ENCODE measurements at places on chromosomes 5 and 9.

- no peak for DNase-seq
These were observed 82.2 kb downstream of the CACNA1B start for GRCh38 chr9:137959641-137960411.

- DNase-seq = no peak
These were observed 53.5 kb upstream of the PTPN3 start for GRCh38 chr9:109551651-109552050.

DNA sequence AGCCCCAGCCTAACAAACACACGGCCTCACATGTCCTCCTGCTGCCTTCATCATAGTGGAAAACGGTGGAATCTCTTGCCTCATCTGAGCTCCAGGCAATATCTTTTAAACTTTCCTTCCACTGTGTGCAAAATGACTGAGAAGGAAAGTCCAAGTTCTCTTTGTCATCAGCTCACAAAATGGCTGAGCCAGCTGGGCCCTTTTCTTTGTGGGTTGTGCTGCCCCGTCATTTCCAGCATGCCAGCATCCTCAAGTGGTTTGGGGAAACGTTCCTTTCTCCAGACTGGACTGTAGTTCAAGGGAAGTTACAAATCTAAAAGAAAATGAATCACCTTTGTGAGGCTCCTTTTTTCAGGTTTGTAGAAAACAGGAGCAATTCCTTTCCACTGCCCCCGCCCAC, 171.1 kb upstream of the FSTL4 start:
- no peak for DNase-seq

- DNase-seq = no peak
These were observed 188.9 kb upstream of the TNC start for GRCh38 chr9:115306865-115307264.

DNA sequence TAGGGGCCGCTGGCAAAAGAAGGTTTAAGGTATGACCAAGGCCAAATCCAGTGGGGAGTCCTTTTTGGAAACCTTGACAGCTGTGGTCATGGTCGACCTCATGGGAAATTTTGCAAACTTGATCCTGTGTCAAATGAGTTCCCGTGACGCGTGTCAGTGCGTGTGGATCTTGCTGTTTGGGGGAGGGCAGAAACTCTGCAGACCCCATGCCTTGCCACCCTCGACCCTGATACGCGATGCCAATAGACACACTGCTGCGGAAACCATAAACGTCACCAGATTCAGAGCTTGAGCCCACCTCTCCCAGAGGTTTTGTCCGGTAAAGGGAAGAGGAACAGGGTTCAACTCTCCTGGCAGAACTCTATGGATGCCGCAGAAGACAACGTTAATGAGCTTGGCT, 104.7 kb downstream of the ADAMTS2 start:
- no peak for DNase-seq

DNA sequence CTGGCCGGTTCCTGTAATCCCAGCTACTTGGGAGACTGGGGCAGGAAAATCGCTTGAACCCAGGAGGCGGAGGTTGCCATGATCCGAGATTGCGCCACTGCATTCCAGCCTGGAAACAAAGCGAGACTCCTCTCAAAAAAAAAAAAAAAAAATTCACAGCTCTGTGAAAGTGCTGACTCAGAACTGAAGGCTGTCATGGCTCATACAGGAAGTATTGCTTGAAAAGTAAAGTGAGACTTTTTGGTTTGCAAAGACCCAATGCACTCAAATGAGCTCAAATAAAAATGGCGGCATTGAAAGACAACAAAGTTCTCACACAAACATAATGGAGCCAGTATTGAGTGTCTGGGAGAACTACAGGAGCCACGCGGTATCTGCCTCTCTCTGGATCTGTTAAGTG, 202.1 kb downstream of the FBXL7 start:
- DNase-seq = no peak

GRCh38 chr5:167713896-167714295, 577.5 kb upstream of the WWC1 start:
- no peak for DNase-seq

GRCh38 chr5:145681686-145682085, 153.5 kb downstream of the PRELID2 start:
- DNase-seq = no peak

- DNase-seq = no peak
These were observed 622.2 kb downstream of the ANXA1 start for GRCh38 chr9:73773896-73774295.

- no peak for DNase-seq
These were observed 68.4 kb downstream of the ANKRD33B start for GRCh38 chr5:10632110-10632761.

- no peak for DNase-seq
These were observed 294.6 kb downstream of the GAS1 start for GRCh38 chr9:86652736-86653135.

GRCh38 chr5:37857696-37858095, 17.9 kb upstream of the GDNF start:
- no peak for DNase-seq

GRCh38 chr5:14944996-14945395, 73.4 kb upstream of the ANKH start:
- no peak for DNase-seq

DNA sequence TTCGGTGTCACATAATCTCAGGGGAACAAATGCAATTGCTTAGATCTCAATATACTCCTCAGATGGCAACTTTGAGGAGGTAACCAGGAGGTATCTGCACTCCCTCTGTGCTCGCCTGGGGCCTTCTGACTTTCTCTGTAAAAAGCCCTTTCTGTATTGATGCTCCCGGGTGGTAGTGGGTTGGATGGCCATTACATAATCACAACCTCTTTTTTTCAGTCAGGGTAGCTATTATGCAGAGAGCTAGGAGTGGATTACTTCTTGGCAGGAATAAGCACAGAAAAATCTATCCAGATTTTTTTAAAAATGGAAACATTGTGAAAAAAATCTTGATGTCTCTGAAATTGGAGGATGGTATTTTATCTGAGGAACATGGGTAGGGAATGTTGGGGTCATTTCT, 116.6 kb downstream of the SH3GL2 start:
- no peak for DNase-seq

- no peak for DNase-seq
These were observed 26.3 kb upstream of the GABRP start for GRCh38 chr5:170757182-170757601.

- no peak for DNase-seq
These were observed 5.6 kb downstream of the EXD3 start for GRCh38 chr9:137417161-137418021.

GRCh38 chr5:76371960-76372322, 31.1 kb upstream of the IQGAP2 start:
- DNase-seq = no peak

GRCh38 chr9:2691626-2692025, 25.7 kb upstream of the KCNV2 start:
- DNase-seq = no peak

DNA sequence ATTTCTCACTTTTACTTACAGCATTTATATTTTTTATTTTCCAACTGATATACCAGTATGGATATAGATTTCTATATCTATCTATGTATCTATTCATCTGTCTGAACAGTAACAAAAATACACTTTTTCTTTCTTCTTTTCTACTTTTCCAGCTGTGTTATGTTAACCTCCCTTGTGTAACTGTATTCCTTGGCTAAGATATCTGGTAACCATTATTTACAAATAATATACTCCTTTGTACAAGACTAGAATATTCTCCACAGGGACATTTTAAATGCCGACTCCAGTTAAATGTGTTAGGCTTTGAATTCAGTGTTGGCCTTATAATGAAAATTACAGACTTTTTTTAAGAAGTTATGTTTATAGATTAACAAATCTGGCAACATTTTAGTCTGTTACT, 168.7 kb downstream of the XRCC4 start:
- DNase-seq = no peak

DNA sequence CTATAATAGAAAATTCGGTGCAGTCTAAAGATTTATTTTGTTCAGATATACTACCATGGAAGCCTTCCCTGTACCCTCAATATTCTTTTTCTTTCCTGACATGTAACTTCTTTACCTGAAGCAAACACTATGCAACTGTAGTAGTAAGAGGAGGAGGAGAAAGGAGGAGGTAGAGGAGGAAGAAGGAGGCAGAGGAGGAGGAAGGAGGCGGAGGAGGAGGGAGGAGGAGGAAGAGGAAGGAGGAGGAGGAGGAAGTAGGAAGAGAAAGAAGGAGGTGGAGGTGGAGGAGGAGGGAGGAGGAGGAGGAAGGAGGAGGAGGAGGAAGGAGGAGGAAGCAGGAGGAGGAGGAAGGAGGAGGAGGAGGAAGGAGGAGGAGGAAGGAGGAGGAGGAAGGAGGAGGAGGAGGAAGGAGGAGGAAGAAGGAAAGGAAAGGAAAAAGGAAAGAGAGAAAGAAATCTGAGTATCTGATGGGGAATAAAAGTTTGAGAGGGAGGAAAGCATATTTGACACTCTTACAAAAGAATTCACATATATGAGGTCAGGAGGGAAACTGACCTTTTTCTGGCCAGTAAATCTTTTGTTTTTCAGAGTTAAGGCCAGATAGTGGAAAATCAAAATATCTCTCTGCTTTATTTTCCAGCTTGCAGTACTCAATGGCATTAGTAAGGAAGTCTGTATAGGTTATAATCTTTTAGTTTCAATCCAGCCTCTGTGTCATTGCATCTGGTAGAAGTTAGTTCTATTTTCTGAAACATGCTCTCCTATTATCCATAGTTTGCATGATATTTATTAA, 114.5 kb upstream of the LPAR1 start:
- no peak for DNase-seq

GRCh38 chr9:71875345-71875744, 35.6 kb downstream of the ABHD17B start:
- no peak for DNase-seq

GRCh38 chr5:4640795-4641194, 499.3 kb upstream of the ADAMTS16 start:
- DNase-seq = no peak

DNA sequence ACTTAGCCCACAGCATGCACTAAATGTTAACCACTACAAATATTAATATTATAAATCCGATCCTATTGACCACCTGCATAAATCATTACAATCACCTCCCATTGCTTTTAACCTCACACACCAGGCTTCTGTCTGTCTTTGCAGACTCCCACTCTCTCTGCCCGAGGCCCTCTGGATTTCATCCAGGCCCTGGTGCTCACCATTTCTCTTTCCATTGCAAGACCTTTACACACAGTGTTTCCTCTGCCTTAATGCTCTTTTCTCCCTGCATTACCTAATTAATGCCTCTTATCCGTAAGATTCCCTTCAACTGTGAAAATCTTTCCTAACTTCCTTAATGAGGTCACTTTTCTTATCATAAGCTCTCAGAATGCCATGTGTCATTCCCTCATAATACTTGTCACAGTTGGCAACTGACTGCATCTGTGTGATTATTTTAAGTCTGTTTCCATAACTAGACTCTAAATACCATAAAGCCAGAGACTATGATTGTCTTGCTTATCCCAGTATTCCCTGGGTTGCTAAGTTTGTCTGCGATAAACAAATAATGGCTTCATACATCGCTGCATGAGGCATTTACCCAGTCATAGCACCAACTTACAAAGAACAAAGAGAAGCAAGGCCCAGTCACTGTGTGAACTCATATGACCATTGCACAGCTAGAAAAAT, 155.1 kb downstream of the CCDC192 start:
- DNase-seq = no peak

GRCh38 chr5:2779459-2779858, 28.0 kb upstream of the IRX2 start:
- no peak for DNase-seq

GRCh38 chr5:4245511-4245910, 649.9 kb downstream of the IRX1 start:
- DNase-seq = no peak

- DNase-seq = peak; percentile 61
These were observed 20.5 kb upstream of the NDST1 start for GRCh38 chr5:150487199-150488061.

- DNase-seq = no peak
These were observed 138.6 kb downstream of the PALM2AKAP2 start for GRCh38 chr9:109918339-109919163.

GRCh38 chr9:109027176-109027575, 13.9 kb upstream of the CTNNAL1 start:
- no peak for DNase-seq

- DNase-seq = no peak
These were observed 6.1 kb upstream of the PHF19 start for GRCh38 chr9:120882935-120883607.

- DNase-seq = peak; percentile 6
These were observed 31.7 kb downstream of the MRPL22 start for GRCh38 chr5:154972476-154973080.

- no peak for DNase-seq
These were observed 56.7 kb downstream of the SLC1A1 start for GRCh38 chr9:4547016-4547415.

GRCh38 chr5:119269061-119269944, 86.5 kb upstream of the TNFAIP8 start:
- no peak for DNase-seq

All from anterior cingulate cortex (tissue), 58 donors.